NCI-H2081 treated with DMSO at 0.1 percent for 48 hours (cell line): ENCODE measurements at places on chromosomes 1 and 21.

DNA sequence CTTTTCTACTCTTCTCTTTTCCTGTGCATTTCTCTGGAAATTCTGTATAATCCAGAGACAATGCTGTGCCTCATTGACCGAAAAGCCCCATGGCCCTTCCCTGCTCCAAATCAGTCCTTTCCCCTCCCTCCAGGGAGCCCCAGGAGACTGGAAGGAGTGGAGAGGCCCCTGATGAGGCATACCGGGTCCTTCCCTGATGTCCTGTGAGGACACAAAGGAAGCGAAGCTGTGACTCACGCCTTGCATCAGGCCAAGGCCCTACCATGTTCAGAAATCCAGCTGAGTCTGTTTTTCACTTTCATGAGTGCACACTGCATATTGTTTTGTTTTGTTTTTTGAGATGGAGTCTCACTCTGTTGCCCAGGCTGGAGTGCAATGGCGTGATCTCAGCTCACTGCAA is 38.7 kb upstream of the BECN2 start:
- no peak for DNase-seq

- DNase-seq: no peak
Measured at GRCh38 chr1:33433509-33434362, 2.8 kb upstream of the PHC2 start.

DNA sequence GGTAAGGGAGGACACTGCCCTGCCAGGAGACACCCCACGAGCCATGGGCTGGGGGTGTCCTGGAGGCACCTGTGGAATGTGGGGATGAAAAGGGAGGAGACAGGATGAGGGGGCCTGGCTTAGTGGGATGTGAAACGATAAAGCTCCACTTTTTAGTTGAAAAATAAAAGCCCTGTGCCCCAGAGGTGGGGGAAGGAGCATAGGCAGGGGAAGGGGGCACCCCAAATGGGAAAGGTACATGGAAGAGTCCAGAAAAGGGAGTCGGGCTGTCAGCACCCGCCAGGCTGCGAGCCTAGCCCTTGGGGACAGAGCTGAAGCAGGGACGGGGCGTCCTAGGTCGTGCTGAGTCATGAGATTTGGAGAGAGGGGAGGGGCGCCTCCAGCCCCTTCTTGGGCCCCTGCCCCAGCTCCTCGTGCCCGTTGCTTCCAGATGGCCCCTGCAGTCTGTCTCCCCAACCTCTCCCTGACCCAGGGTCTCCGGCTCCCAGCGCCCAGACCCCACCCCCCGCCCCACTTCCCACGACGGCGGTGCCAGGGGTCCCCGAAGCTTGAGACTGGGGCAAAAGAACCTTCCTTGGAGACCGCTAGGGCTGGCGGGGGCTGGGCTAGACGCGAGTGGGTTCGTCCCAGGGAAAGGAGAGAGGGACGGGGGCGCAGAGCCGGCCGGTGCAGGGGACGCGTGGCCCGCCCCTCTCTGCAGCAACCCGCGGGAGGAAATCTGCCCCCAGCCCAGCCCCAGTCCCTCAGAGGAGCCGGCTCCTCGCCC is 795 bp downstream of the SYT2 start:
- no peak for DNase-seq

GRCh38 chr1:3656450-3657095 is 4.3 kb downstream of the TP73 start:
- no peak for DNase-seq

- no peak for DNase-seq
Measured at GRCh38 chr1:90508376-90509167, 208.5 kb downstream of the BARHL2 start.

- no peak for DNase-seq
Measured at GRCh38 chr21:36040389-36040788, 19.9 kb downstream of the SETD4 start.

- DNase-seq: no peak
Measured at GRCh38 chr1:8551613-8552489, 233.9 kb downstream of the SLC45A1 start.

GRCh38 chr1:236155841-236156503 is 13.6 kb downstream of the GPR137B start:
- no peak for DNase-seq

DNA sequence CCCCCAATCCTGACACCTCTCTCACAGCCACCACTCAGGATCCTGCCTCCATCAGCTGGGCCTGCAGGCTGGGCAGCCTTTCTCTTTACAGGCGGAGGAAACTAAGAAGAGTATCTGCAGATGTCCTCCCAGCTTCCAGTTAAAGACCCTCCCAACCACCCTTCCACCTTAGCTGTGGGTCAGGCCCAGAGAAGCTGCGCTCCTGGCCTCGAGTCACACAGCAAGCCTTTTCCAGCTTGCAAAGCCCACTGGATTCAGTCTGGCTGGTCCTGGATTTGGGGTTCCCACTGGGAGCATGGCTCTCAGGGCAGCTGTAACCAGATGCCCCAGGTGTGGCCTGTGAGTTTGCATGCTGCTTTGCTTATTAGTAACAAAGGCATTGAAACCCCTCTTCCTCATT is 19.9 kb downstream of the KCNQ4 start:
- DNase-seq: no peak

DNA sequence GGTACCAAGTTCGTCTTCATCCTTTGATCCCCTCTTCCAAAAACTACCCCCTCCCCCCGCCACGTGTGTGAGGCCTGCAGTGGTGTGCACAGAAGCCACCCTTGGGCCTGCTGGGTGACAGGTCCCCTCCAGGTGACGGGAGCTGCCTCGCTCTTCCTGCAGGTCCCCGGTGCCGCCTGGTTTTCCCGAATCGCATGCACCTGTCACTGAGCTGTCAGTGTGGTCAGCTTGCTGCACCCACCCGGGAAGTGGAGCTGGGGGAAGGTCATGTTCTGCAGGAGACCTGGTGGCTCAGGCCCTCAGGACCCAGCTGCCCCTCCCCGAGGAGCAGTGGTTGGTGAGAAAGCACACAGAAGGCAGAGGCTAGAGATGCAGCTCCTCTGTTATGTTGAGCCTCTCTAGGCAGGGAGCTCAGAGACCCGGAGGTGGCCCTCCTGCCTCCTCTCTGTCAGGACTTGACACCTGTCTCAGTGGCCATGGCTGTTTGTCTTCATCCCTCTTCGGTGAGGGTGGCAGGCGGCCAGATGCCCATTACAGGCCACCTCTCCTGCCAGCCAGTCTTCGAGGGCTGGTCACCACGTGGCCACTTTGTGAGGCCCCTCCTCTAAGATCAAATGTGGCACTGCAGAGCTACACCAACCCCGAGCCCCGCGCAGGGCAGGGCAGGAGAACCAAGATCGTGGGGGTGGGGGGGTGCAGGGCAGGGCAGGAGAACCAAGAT is 60.9 kb downstream of the SKI start:
- DNase-seq: no peak

DNA sequence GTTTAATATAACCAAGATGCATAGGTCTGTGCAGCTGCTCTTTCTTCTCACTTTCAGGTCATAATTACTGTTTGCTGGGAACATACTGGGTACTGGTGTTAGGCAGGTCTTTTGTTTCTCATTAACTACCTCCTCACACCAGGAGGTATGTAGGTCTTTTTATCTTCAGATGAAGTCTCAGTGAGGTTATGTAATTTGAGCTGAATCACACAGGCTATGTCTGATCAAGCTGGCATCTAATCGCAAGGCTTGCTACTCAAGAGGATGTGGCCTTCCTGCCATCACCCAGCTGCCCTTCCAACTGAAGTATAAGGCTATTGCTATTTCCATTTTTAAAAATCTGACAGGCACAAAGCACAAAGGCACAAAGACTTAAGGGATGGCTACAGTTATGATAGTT is 96.4 kb downstream of the RUNX1 start:
- peak; percentile 51 for DNase-seq

DNA sequence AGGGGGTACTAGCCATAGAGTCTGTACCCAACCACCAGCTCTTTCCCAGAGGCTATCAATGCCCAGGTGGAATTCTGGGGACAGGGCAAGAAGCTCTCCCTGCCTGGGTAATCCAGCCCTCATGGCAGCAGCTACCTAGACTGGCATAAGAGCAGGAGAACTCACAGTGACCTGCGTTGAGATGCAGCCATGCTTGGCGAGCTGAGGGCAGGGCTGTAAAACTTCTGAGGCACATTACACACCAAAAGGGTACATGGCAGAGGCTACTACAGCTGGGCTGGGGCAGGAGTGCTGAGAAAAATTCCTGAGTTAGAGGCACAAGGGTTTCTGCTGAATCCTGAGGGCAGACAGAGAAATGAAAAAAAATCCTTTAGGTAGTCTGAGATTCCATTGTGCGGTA is 927.9 kb upstream of the B3GALT2 start:
- no peak for DNase-seq

GRCh38 chr1:67732750-67733151 is 47.8 kb downstream of the GADD45A start:
- DNase-seq: no peak

- DNase-seq: no peak
Measured at GRCh38 chr1:25568090-25568833, 24.9 kb downstream of the LDLRAP1 start.

- DNase-seq: no peak
Measured at GRCh38 chr21:24197132-24197643, 1410.1 kb downstream of the MRPL39 start.

DNA sequence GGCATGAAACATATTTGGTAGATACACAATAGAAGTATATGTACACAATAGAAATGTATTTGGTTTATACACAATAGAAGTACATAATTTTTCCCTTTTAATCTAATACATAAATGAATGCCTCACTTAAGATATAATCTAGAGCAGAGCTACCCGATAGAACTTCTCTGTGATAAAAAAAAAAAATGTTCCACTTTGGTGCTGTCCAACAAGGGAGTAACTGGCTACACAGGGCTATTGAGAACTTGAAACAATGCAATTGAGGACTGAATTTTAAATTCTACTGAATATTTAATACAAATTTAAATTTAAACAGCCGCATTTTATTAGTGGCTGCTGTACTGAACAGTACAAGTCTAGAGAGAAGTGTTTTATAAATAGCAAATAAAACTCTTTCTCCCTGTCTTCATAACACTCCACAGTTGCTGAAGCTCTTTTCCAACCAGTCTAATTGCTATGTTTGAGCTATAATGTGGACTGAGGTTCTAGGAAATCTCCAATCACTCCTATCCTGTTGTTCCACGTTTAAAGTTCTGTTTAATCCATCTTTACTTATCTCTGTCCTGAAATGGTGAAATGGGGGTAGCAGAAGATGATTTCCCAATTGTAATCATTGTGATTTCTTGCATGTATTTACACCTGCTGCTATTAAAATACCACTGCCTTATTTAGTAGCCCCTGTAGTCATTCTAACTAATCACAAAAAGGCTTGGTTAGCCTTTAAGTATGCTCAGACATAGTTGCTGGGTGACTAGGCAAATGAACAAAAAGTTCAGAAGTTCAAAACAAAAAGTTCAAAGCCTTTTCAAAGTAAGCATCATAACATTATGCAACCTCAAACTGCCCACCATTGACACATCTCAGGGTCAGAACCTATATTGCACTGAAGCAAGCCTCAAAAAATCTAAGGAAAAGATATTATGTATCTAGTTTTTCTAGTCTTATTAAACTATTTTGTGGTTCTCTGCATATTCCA is 192.3 kb upstream of the C1orf87 start:
- DNase-seq: no peak

DNA sequence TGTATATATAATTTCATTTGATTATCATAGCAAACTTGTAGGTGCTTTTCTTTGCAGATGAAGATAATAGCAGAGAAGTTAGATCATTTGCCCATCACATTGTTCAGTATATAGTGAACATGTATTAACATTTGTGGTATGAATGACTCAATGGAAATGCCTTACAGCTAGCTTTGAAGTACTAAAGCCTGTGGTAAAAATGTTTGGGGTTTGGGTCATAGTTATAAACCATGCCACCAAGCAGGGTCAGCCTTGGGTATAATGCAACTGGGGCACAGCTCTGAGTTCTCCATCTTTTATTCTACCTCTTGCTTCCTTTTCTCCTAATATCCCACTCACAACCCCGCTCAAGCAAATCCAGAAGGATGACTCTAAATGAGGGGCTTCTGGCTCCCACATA is 141.6 kb downstream of the KCNT2 start:
- DNase-seq: no peak
